ENCODE measurements at places on chromosomes 1 and 21.

- DNase-seq, result no peak
These were observed 34.9 kb downstream of the EPHA2 start for GRCh38 chr1:16120940-16121410.

DNA sequence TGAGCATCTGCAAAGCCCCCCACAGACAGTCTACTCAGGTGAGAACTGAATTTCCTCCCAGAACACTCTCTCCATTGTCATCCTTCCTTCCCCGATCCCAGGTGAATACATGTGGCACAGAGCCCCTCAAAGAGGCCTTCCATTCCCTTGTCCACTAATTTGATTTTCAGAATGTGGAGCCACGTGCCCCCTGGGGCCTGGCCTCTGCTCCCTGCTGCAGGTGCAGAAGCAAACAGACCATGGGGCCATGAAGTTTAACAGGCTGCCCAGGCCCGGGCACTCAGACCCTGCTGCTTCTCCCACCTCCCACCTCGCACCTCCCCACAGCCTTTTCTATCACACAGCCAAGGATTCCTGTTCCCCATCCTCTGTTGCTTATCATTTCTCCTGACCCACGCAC lies 243.8 kb upstream of the RAB4A start:
- no peak for DNase-seq

- no peak for DNase-seq
These were observed 60.1 kb downstream of the COL18A1 start for GRCh38 chr21:45465105-45465504.

GRCh38 chr1:246779561-246780175 lies 55.5 kb downstream of the SCCPDH start:
- no peak for DNase-seq

DNA sequence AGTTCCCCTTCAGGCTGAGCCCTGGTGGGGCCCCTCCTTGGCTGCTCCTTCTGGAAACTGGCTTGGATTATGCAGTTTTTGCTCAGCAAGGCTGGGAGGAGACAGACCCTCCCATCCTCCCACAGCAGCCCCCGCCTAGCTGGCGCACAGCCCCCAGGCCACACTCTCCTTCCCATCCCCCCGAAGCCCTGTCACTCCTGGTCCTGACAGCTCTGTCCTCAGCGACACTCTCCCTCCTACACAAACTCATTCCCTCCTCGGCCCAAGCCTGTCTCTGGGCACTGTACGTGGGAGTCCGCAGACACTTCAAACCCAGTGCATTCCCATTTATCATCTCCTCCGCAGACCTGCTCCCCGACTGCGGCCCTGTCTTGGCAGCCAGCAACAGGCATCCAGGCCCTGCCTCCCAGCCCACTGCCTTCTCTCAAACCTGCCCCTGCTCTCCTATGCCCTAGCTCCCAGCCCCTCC lies 25.0 kb upstream of the EPHB2 start:
- no peak for DNase-seq

GRCh38 chr1:41768583-41768982 lies 150.1 kb downstream of the HIVEP3 start:
- no peak for DNase-seq
